Fibroblast of the conjunctiva (primary cell): ENCODE measurements at places on chromosomes 5 and 9.
A peak's percentile ranks its signal among the peaks of the same experiment; 100 is the strongest.

DNA sequence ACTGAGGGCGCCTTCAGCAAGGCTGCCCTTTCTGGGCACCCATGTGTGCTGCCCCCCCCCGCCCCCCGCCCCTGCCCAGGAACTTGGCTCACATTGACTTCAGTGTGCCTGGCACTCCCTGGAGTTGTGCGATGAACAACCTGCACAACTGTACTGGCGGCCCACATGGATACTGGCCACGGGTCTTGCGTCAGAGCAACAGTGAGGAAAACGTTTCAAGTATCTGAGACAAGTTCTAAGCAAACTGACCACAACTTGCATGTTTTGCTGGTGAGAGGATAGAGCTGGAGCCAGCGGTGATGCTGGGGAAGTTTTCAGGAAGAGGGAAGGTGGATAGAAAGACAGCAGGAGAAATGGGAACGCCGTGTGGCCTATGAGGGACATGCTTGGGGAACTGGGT, 45.4 kb downstream of the HABP4 start:
- DNase-seq, result peak; percentile 63

- no peak for DNase-seq
Observed at GRCh38 chr5:78632467-78632866, 16.1 kb downstream of the LHFPL2 start.

DNA sequence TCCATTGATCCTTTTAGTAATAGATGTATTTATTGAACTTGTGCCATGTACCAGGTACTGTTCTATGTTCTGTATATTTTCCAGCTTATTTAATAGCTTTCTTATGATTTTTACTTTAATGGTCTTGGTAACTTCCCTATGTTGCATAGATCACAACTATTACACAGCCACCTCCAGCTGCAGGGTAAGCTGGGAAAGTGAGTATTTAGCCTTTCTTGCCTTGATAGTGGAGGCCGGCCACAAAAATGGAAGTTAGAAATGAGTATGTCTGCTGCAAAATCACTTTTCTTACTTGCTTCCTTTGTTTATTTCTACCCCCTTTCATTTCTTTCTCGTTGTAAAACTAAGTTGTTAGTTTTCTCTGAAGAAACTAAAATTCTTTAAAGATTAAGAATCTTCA, 43.1 kb upstream of the ANKDD1B start:
- no peak for DNase-seq

DNA sequence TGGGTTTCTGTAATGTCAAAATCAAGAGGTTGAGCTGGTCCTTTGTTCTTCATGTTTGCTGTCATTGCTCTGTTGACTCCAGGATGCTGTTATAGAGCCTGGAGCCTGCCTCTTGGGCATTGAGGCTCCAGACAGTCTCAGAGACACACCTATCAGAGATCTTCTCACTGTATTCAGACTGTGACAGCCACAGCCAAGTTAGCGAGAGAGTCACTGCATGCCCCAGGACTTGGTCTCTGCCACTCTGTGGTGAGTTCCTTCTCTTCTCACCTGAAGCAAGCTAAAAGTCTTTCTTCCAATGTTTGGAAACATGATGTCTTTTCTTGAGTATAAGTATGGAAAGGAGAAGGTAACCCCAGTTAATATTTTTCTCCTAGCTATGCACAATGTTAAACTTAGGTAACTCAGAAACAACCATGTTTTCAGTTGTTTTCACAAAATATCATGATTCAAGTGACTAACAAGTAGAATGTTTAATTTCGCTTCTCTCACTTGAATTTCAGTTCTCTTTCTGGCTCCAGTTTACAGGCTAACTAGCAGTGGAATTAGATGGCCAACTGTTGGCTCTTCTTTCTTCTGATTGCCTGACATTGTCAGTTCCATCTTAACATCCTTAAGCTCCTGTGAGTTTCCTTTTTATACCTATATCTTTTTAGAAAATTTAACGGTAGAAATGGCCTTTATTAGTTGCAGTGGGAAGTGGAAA, 20.6 kb upstream of the ZFYVE16 start:
- no peak for DNase-seq

DNA sequence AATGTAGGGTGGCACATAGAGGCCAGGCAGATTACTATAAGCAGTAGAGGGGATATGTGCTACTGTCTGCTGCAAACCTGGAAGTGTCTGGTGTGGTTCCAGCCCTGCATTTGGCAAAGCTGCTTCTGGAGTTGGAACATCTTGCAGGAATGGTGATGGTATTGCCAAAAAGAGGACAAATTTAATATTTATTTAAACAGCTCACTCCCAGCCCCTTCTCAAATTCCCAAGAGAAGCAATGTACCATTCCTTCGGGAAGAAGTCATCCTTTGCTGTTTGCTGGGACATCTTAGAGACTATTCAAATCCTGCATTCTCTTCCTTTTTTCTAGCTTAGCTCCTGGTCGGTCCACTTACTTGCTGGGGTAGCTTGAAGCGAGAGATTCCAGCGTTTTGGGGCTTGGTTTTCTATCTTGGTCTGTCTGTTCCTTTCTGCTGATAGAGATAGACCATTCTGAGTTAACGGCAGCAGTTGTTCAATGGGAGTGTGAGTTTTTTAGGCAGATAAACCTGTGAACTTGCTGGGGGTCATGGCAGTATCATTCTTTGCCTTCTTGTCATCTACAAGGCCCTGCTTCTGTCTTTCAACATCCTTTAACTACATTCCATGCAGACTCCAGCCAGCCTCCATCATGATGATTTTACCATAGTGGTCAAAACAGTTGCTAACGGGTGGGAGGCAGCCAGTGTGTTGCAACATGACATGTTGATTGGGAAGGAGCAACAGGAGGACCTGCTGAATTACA, 69.9 kb downstream of the RCL1 start:
- DNase-seq, result no peak

- no peak for DNase-seq
Observed at GRCh38 chr5:78345485-78345884, 14.9 kb upstream of the SCAMP1 start.
